ENCODE measurements at places on chromosomes 11 and 22. TPM values are rescaled to one million over a fixed set of nuclear protein-coding genes. Genes with fewer than 3 reads are reported as not detected.

GRCh38 chr22:31614781-31615490, 47.1 kb downstream of the PISD start:
- DNase-seq, result no peak

- DNase-seq, result no peak
Observed at GRCh38 chr11:47512701-47513100, 40.2 kb downstream of the CELF1 start.

The CRYBA4 gene
- not detected for total RNA-seq

DNA sequence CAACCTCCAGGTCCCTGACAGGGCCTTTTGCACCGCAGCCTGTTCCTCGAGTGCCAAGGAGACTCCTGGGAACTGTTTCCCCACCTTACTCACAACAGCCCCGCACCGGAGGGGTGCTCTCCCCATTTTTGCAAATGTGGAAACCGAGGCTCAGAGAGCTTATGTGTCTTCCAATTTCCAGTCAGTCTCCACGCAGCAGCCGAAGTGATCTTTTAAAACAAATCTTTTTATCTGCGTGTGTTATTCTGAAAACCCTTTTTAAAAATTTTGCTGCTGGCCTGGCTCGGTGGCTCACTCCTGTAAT, 409 bp upstream of the TMEM134 start:
- no peak for DNase-seq

- DNase-seq, result no peak
Observed at GRCh38 chr11:124754710-124755109, 2.7 kb upstream of the VSIG2 start.

DNA sequence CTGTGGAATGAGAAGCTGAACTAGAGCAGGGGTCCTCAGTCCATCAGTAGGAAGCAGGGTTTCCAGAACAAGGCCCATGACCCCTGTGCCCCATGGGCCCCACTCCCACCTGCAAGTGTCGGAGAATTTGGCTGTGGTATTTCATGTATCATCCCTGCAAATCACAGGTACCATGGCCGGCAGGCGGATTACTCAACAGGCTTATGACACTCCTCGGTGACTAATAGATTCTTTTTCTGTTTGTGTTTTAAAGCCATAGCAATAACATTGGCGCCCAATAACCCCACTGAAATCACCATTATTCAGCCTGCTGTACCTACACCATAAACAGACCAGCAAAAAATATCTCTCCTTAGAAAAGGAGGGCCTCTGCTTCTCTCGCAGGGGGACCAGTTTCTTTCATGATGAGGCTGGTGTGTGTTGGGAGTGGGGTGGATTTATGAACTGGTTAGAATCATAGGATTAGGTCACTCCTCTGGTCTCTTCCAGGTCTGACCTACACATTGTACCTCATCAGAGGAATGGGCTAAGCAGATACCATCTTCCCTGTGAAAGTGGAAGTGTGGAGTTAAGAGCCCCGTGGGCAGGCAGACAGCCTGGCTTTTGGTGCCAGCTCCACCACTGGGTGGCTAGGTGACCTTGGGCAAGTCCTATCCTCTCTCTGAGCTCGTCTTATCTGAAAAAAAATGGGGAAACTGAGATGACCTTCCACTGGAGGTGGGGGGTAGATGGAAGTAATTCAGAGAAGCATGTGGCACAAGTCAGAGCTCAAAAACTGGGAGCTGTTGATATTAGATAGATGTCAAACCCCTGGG, 60.2 kb upstream of the WNT11 start:
- DNase-seq, result no peak

DNA sequence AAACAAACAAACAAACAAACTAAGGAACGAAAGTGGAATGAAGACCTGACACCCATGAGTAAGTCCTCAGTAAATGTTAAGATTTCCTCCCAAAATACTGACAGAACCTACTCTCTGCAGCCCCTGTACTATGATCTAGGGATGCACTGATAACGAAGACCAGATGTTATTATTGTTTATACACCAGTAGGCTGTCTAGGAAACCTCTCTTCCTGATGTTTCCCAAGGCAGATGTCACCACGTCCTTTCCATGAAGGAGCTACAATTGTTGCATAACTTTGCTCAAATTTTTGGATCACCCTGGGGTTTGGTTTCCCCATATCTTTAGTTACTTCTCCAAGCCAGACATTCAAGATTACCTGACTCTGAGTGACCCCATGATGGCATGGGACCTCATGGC, 340.7 kb downstream of the MIAT start:
- no peak for DNase-seq

DNA sequence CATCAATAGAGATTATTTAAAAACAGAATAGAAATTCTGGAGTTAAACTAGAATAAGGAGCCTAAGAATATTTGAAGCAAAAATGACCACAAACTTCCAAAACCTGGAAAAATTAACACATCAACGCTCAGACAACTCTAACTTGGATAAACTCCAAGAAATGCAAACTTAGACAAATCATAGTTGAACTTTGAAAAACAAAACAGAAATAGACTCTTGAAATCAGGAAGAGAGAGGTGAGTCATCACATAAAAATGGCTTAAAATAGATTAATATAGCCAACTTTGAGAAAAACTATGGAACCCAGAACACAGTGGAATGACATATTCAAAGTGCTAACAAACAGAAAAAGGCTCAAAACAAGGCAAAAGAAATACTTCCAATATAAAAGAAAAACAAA, 974.2 kb downstream of the JRKL start:
- DNase-seq, result no peak

DNA sequence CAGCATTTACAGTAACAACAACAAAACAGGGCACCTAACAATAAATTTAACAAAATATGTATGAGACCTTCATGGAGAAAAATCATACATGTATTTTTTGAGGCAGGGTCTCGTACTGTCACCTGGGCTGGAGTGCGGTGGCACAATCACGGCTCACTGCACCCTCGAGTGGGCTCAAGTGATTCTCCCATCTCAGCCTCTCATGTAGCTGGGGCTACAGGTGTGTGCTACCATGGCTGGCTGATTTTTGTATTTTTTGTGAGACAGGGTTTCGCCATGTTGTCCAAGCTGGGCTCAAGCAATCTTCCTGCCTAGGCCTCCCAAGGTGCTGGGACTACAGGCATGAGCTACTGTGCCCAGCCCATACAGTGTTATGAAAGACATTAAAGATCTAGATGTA, 278.1 kb downstream of the SWAP70 start:
- DNase-seq, result no peak

The HBG1 gene
- total RNA-seq, result 1.3 TPM

DNA sequence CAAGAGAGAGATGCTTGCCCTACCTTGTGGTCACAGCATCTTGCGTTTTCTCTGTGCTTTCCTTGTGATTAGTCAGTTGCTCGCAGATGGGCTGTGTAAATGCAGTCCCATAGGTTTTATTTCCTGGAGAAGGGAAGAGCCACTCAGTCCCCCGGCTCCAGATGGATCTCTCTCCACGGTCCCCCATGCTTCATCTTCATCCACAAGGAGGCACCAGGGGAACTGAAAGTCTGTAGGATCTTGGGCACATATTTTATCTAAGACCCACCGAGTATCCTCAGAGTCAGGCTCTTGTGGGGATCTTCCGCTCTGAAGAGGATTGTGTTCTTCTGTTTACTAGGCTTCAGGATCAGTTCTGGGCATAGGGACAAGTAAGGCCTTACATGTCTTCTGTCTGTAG, 66.8 kb upstream of the E2F8 start:
- DNase-seq, result no peak

The SEC14L3 gene
- total RNA-seq, result not detected

DNA sequence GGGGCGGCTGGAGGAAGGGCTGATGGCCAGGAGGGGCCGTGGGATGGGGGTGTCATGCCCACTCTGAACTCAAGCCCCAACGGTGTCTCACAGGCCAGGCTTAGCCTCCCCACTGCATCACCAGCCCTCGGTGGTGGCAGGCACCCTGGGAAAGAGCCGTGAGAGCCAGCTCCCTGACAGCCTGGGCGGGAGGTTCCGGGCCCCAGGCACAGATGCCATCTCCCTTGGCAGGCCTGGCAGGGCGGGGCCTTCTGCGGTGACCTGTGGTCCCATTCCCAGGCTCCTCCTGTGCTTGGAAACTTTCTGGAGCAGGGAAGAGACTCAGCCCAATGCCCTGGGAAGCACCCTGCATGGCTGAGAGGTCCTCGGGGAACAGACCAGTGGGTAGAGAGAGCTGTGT, 4.8 kb downstream of the PHLDA2 start:
- DNase-seq, result peak; percentile 46

DNA sequence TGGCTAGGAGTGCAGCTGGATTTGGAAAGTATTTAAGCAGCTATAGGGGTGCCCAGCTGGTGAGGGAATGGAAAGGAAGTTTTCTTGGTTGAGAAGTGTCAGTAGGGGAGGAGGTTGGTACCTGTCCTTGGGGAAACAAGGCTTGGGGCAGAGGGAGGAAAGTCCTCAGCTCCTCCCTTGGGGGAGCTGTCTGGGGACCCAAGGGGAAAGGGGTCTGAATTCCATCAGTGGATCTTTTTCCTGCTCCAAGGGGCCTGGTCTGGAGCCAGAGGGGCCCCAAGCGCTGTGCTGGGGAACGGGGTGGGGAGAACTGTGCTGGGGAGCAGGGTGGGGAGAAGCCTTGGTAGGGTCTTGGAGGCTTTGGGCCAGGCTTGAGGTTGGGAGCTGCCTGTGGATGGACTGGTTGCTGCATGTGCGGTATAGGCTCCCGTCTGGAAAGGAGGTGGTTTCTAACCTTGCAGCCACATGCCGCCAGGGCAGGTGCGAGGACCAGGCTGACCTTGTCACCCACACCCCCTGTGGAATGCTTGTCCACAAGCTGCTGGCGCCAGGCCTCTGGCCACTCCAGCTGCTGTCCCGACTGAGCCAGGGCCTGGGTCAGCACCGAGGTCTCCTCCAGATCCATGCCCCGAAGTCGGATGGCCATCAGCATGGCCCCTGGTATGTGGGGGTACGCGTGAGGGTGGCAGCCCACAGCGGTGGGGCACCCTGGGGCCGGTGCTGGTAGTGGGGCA, 963 bp downstream of the TYMP start:
- no peak for DNase-seq

The SLN gene
- 1,477 TPM for total RNA-seq

GRCh38 chr11:130118636-130119387, 40.8 kb upstream of the ST14 start:
- DNase-seq, result no peak

The DDTL gene
- 2.4 TPM for total RNA-seq

DNA sequence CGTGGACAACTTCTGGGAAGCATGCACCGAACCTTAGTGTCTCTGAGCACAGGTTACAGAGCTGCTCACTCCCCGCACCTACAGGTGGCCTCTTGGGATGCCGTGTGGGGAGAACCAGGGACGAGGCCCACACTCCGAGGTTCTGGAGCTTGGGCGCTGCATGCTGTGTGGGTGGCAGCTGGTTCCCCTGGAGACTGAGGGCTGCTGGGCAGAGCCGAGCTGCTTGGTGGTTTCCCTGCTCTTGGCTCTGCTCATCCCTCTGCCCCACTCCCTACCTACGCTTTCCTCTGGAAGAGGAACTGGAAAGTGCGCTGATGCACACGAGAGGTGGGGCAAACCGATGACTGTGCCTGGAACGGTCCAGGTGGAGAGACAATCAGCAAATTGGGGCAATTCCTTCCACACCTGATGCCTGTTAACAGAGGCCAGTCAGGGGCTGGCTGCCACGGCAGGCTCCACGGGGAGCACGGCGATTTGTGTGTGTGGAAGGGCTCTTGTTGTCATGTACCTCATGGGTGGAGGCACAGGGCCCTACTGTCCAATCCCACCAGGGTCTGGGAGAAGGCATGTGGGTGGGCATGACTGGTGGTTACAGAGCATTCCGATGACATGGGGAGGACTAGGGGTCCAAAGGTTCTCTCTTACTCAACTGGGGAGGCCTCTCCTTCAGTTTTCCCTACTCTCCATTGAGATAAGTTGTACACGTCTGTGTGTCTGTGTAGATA, 60.9 kb downstream of the ST14 start:
- DNase-seq, result no peak

The SAA4 gene
- 2.9 TPM for total RNA-seq

The C22orf31 gene
- not detected for total RNA-seq

The OR6T1 gene
- total RNA-seq, result not detected

DNA sequence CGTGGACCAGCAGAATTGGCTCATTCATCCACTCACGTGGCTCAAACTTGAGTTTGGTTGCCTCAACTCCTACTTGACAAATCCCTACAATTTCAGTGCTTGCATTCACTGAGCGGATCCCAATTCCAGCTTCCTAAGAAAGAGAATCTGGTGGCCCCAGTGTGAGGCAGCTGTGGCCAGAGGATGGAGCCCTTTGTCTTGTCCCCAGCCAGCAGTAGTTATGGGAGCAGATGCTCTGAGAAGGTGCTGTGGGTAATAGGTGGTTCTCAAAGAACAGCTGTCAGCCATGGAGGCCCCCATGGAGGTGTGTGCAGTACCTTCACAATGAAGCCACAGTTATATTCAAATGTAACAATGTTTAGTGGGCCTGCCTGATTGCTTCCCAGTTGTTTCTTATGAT, 39.3 kb downstream of the KREMEN1 start:
- no peak for DNase-seq

The LRRC75B gene
- total RNA-seq, result 2.2 TPM

GRCh38 chr11:48103621-48104567, 112.7 kb upstream of the OR4B1 start:
- no peak for DNase-seq

The PHETA2 gene
- total RNA-seq, result 1.9 TPM

DNA sequence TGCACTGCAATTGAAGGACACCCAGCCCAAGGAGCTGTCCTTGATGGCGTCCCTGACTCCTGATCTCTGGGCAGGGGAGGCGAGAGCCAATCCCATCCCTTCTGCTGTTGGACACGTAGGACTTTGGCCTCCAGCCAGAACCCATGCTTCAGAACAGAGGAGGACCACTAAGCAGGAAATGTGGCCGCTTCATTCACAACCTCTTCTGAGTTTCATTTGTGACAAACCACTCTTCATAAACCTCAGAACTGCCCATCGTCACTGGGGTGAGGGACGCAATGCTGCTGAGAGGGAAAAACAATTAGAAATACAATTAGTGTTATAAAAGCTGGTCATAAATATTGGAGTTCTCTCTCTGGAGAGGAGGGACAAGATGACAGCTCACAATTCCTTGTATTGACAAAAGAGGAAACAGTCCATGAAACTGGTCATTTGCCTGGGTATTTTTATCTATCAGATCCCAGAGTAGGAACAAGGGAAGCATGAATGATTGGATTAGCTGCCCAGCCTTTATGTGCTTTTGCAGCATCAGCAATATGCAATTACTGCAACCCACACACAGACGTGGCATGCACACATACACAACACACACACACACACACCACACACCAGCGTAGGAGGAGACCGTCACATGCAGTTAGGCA, 216.5 kb upstream of the CADM1 start:
- no peak for DNase-seq

The MAJIN gene
- not detected for total RNA-seq

DNA sequence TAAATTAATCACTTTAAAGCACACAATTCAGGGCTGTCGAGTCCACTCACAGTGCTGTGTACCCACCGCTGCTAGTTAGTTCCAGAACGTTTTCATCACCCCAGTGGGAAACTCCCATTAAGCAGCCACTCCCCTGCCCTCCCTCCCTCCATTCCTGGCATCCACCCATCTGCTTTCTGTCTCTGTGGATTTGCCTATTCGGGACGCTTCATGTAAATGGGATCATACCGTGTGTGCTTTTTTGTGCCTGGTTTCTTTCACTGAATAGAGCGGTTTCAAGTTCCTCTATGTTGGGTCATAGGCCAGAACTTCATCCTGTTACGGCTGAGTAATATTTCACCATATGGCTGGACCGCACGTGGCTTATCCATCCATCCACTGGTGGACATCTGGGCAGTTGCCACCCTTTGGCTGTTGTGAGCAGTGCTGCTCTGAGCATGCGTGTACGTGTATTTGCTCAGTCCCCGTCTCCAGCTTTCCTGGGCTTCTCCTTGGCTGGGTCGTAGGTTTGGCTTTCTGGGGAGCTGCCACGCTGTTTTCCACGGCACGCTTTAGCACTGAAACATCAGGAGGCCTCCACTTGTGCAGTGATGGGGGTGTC, 30.1 kb downstream of the ARHGAP8 start:
- no peak for DNase-seq

The JAML gene
- 0.75 TPM for total RNA-seq
